Stimulated activated CD4-positive, alpha-beta T cell treated with anti-CD3 and anti-CD28 coated beads, Interleukin-4, amount 100 ng/mL, for 24 hours (primary cell): ENCODE measurements at places on chromosomes 2 and 18.
A peak's percentile ranks its signal among the peaks of the same experiment; 100 is the strongest.

- DNase-seq: no peak
These were observed 175.4 kb downstream of the ANTXR1 start for GRCh38 chr2:69188182-69188900.

DNA sequence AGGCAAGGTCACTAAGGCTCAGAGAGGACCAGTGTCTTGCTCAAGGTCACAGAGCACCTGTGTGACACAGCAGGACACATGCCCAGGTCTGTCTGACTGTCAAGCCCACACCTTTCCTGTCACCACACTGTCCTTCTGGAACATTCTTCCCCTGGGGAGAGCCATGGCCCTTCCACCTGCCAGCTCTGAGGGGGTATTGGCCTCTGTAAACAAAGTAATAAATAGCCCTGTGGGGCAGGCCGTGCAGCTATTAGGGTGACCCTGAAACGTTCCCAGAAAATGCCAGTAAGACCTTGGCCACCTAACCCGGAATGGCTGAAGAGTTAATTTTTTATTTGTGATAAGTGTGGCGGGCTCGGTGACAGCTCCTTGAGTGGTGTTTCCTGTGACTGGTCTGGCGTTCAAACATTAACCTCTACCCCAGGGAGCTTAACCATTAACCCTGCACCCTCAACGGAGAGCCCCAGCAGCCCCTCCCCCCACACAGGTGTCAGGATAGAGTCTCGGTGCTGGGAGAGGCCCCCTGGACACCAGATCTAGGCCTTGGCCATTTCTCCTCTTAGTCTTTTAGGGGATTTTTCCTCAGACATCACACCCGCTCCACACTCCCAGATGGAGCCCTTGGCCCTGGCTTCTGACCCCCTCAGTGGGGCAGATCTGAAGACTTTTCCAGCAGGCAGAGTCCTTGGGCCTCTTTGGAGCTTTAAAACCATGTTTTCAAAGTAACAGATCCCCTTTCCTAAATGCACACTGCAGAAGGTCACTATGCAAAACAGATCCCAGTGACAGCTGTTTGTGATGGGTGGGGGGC, 36.6 kb downstream of the SCTR start:
- DNase-seq: no peak

DNA sequence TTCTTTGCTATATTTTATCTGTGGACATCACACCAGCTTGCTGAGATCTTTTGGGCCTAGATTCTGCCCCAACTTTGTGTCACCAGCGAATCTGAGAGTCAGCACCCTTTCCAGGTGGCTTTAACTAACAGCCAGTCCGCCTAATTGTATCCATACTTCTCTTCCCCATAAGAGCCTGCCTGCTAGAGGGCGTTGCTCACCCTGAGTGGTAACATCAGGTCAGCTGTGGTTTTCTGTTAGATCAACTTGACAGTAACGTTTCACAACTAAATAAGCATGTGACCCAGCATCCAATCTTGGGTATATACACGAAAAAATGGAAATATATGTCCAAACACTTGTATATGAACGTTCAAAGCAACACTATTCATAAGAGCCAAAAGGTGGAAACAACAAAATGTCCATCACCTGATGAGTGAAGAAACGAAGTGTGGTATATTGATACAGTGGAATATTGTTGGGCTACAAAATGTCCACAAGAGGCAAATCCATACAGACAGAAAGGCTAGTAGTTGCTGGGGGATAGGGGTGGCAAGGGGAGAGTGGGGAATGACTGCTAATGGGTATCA, 24.9 kb downstream of the EFHD1 start:
- no peak for DNase-seq

- no peak for DNase-seq
These were observed 273.6 kb downstream of the PRKCE start for GRCh38 chr2:45925026-45925425.

DNA sequence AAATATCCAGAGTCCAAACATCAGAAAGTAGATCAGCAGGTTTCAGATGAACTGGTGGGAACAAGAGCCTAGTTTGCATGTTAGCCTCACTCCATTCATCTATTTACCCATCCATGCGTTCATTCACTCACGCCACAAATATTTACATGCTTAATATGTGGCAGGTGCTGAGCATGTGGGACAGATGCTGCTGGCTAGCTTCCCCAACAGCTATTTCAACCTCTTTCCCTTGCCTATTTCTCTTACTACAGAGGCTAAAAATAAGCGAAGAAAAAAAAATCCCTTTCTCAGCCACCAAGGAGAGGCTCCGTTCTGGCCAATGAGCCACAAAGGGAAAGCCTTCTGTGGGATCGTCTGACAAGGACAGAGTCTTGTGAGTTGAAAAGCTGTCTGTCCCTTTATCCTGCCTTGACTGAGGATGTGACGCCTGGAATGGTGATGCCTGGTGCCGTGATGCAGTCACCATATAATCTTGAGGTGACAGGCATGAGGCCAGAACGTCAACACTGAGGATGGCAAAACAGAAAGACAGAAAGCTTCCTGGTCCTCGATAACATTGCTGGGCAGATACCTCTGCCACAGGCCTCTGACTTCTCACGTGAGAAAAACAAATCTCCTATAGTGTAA, 78.2 kb downstream of the KCTD1 start:
- no peak for DNase-seq

DNA sequence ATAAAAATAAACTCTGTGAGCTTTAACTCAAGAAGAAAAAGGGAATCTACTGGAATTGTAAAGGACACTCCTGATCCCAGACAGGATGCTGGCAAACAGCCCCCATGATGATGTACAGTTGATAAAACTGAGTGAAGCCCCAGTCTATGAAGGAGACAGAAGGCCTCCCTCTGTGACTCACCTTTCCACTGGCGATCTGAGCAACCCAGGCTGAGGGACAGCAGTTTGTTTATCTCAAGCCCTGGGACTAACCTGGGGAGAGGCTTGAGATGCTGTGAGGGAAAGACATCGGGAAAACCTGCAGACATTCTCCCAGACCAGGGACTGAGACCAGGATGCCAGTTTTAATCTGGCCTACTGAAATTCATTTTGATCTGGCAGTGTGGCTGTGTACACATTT, 104.5 kb upstream of the CDH2 start:
- DNase-seq: no peak

DNA sequence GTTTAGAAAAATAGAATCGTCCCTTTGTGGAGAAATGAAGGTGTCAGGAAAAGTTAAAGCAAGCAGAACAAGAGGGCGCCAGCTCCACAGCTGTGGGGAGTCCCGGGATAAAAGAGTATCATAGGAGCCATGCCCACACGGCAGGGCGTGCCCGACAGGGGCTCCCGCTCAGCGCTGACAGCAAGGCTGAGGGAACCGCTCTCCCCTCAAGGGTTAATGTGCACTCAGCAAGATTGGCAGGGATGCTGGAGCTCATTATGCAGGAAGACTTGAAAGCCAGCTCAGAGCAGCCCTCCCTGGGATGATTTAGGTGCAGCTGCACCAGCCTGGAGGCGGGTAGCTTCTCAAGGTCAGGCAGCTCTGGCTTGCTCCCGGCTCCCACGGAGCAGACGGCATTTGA, 500.2 kb downstream of the EIPR1 start:
- DNase-seq: no peak

DNA sequence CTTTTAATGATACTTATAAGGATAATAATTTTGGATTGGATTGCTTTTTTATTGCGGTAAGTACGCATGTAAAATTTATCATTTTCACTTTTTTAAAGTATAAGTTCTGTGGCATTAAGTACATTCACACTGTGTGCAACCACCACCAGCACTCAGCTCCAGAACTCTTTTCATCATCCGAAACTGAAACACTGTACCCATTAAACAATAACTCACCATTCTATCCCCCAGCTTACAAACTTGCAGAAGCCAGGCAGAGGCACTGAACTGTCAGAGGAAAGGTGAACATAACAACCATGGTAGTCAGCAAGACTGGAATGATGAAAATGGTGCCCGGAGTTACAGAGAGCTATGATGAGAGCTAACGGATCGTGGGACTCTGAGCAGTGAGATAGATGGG, 465.9 kb downstream of the ADCYAP1 start:
- no peak for DNase-seq

DNA sequence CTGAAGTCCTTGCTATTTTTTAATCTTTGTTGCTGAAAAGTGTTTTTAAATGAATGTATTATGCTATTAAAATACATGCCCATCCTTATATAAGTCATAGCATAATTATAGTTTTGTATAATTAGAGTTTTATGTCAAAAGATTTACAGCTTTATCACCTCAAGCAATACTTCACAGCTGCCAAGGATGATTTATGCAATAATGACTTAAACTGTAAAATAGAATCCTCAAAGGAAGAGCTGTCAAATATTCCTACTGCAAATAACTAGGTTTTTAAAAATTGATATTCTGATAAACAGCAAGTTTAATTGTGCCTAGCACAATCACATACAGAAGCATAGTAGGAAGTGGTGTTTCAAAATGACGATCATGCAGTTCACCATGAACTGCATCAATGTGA, 5.2 kb downstream of the KCNH7 start:
- DNase-seq: no peak

- DNase-seq: no peak
These were observed 297.4 kb upstream of the GCFC2 start for GRCh38 chr2:76008001-76008702.

GRCh38 chr2:57434441-57434840, 612.2 kb upstream of the VRK2 start:
- no peak for DNase-seq

- no peak for DNase-seq
These were observed 29.5 kb upstream of the ODC1 start for GRCh38 chr2:10477443-10478297.

- no peak for DNase-seq
These were observed 58.8 kb downstream of the C2orf74 start for GRCh38 chr2:61220768-61221167.

DNA sequence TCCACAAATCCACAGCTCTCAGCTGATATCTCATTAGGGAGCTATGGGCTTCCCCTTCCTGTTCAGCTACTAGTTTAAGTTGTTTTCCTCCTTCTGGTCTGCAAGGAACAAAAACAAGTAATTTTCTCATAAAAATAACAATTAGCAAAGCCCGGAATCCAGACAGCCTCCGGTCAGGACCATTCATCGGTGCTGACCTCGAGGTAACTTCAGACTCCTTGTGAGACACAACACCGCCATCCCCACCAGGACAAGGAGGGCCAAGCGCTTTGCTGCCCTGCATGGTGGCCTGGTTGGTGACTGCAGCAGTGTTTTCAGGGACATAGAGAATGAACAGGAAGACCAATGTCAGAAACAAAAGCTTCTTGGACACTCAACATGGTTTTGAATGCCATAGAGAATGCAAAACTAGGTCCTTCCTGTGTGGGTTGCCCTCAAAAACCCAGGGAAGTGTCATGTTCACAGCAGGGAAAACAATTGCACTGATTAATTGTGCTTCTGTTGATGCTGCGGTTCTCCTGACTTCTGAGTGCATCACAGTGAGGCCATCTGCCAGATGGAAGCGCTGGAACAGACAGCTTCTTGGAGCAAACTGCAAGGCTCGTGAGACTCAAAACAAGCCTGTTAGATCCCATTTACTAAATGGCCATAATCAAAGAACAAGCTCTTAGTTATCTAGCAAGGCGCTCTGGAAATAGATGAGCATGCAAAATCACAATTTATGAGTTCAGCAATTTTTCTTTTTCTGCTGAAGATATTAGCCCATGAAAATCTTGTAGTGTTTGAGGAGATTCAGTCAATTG, 77.1 kb downstream of the HS1BP3 start:
- no peak for DNase-seq

DNA sequence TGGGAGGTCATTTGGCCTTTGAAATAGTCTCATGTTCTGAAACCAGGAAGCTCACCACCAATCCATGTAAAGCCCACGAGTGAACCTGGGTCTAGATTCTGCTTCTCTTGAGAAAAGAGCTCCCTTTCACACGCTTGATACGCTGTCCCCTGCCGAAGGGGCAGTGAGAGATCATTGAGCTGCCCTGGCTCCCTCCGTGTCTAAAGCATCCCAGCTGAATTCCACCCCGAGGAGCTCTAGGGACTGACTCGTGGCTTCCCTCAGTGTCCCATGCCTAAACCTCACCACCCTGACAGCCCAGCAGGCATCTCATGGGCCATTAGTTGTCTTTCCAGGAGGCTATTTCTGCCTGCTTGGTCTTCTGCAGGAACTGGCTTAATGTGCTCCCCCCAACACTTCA, 68.6 kb downstream of the COL6A3 start:
- DNase-seq: no peak

DNA sequence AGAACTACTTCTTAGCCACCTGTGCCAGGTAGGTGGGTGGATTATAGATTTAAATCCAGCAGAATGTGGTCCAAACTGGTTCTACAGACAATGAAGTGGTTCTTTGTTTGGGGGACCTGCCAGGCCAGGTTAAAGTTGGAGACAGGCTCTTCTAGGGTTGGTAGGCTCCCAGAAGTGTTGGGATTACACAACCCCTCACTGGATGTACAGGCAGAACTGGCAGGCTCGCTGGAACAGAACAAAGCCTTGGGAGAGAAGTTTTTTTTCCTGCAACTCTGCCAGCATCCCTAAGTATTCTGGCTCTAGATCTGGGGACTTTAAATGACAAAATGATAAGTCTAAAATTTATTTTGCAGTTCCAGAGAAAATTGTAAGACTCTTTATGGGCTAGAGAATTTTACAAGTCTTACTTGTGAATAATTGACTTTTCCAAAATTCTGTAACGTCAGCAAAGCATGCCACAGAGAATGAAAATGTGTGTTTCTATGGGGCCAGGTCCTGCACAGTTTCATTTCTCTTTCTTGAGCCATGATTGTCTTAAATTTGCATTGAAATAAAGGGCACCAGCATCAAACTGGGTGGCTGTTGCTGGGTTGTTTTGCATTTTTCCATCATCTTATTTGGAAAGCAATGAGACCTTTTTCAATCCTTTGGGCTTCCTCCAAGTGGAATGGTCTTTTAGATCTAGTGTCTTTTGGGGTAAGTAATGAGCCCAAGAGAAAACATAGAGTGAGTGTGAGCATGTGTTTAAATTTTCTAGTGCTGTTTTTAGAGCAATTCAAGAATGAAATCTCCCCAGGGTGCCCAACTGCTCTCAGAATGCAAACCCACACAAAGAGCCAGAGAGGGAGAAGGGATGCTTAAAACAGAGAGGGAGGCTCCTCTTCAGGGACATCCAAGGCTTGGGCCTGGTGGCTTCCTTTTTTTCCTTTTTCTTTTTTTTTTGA, 32.4 kb upstream of the ATL2 start:
- no peak for DNase-seq

GRCh38 chr18:76687304-76687962, 134.9 kb upstream of the ZNF236 start:
- peak; percentile 11 for DNase-seq

- DNase-seq: no peak
These were observed 8.9 kb upstream of the LTBP1 start for GRCh38 chr2:32937602-32938448.

- no peak for DNase-seq
These were observed 74.8 kb upstream of the COL5A2 start for GRCh38 chr2:189254268-189254883.

GRCh38 chr2:170360546-170361089, 182.7 kb downstream of the MYO3B start:
- DNase-seq: no peak

DNA sequence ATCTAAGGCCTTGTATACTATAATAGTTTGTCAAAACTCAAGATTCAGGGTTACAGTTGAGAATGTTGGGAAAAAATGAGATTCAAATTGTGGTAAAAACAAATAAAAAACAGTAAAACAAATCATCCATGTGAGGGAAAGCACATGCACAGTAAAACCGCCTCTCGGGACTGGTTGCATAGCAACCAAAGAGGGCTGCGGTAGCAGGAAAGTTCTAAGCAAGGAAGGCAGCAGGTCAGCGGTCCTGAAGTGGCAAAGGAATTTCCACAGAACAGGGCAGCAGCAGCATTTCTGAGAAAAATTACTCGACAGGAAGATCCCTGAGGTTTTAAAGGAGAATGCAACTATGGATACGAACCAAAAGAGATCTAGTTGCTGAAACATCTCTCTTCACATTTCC, 93.7 kb downstream of the DYNAP start:
- DNase-seq: no peak
